ENCODE measurements at places on chromosomes 7 and 10.

GRCh38 chr7:101733713-101734475 is 83.5 kb upstream of the CUX1 start:
- DNase-seq = peak; percentile 58

DNA sequence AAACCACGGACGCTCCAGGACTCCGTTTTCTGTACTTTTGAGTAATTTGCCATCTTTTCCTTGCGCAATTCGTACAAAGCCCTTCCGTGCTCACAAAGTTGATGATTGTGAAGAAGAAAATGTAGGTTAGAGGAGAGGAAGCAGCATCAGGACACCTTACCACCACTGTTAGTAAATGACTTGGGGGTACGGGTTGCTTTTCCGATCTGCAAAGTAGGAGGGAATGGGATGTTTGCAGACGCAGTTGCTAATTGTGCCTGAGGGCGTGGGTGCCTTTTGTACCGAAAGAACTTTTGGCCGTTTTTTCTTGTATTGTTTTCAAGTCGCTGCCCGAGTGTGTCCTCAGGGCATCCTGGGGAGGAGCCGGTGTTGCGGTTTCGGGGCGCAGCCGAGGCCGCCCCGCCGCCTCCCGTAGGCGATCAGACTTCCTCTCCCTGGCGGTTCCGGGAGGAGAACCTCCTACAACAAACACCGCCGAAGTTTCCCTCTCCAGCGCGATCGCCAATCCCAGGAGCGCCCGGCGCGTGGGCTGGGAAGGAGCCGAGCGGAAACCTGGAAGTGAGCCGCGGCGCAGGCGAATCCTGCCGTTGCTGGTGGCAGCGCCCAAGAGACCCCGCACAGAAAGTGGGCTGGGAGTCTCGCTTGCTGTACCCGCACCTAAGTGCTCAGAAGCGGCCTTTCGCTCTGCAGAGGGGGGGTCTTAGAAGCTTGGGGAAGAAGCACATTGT is 1.0 kb downstream of the PRR15 start:
- peak; percentile 52 for DNase-seq

- no peak for DNase-seq
Observed at GRCh38 chr7:32222251-32222900, 152.2 kb upstream of the PDE1C start.

- DNase-seq = no peak
Observed at GRCh38 chr10:128044961-128045832, 81.0 kb downstream of the MKI67 start.

- DNase-seq = no peak
Observed at GRCh38 chr7:107170051-107170915, 1.5 kb downstream of the HBP1 start.

- no peak for DNase-seq
Observed at GRCh38 chr10:4786043-4786839, 39.8 kb upstream of the AKR1E2 start.

DNA sequence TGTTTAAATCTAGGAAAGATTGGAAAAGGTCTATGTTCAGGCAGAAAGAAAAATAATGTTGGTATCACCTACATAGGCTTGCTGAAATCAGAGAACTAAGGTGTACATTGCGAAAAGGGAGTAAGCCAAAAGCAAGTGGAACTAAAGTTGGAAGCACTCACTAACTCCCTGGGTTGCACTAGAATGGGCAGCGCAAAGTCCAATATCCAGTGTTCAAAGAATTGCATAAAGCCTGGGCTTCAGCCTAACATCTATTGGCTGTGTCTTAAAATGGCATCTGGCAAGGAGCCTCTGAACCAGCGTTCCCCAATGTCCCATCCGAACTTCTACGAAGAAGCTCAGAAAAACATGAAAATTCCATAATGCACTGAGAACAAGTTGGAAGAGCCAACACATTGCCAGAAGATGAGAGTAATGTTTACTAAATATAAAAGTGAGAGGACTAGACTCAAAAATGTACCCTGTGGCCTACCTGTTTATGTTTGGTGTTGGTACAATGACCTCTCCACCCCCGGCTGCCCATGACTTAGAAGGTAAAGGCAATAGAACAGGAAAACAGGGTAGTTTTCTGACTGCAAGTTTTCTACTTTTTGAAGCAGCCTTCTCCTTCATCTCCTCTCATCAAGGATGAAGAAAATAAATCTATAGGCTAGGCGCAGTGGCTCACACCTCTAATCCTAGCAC is 275.9 kb upstream of the GHITM start:
- DNase-seq = no peak

DNA sequence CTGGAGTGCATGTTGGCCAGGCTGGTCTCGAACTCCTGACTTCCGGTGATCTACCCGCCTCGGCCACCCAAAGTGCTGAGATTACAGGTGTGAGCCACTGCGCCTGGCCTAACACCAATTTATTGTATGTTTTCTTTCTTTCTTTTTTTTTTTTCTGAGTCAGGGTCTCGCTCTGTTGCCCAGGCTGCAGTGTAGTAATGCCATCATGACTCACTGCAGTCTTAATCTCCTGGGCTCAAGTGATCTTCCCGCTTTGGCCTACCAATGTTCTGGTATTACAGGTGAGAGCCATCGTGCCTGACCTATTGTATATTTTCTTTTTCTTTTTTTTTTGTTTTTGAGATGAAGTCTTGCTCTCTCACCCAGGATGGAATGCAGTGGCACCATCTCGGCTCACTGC is 33.8 kb upstream of the UBE2H start:
- DNase-seq = no peak

DNA sequence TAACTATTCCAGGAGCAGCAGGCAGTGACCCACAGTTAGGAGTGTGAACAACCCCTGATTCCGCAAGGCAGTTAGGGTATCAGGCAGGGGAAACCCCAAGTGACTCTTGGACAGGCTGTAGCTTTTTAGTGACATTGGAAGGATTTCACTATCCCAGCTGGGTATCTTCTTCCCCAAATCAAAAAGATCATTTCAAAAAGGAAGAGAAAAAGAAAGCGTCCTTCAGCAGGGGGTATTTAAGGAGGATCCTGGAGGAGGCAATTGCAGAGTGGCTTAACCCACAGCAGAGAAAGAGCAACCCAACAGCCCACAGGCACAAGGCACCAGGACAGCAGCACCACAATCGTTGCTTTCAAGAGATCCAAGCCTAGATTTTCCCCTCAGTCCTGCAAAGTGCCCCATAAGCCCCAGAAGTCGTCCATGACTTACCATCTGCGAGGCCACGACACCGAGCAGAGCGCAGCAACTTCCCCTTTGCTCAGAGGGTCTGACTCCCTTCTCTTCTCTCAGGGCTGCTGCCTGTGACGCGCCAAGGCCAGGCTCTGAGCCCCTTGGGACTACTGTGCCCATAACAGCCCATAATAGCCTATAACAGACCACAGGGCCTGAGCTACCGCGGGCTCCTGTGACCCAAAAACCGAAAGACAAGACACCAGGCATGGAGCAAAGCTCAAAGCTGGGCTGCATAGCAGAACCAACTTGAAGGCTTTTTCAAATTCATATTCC is 19.8 kb downstream of the PIK3AP1 start:
- no peak for DNase-seq

- DNase-seq = no peak
Observed at GRCh38 chr7:64795176-64795575, 948 bp downstream of the ZNF138 start.

DNA sequence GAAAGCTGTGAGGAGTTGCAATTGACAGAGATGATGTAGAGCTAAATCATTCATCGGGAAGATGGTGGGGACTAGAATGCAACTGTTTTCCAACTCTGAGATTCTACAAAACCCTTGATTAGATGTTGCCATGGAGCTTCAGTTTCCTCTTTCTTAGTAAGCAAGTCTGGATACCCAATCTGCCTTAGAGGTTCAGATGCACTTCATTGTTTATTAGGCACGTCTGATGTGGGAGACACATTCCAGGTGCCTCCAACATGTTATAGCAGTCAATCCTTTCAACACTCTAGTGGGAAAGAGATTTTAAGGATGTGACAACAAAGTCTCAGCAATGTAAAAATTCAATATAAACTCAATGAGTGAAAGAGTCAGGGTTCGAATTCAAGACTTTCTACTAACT is 291.3 kb upstream of the PHYHIPL start:
- no peak for DNase-seq
